ENCODE measurements at places on chromosomes 12 and 14. TPM values are rescaled to one million over a fixed set of nuclear protein-coding genes. Genes with fewer than 3 reads are reported as not detected.

- H3K27ac ChIP-seq = peak overlapping the region; percentile 77
- H3K27me3 ChIP-seq = no peaks in the 10 kb centered on the region
- H3K36me3 ChIP-seq = no peaks in the 10 kb centered on the region
- peaks cover 49% of the 10 kb centered on the region for H3K4me1 ChIP-seq
Observed at GRCh38 chr14:31937730-31938346, 139.3 kb upstream of the ARHGAP5 start.

- no peak overlapping the region for H3K27ac ChIP-seq
- H3K36me3 ChIP-seq = no peaks in the 10 kb centered on the region
- no peaks in the 10 kb centered on the region for H3K27me3 ChIP-seq
- H3K4me1 ChIP-seq = no peaks in the 10 kb centered on the region
- no peak for DNase-seq
Observed at GRCh38 chr12:70094467-70094866, 148.8 kb upstream of the CNOT2 start.

- no peak for DNase-seq
- no peak overlapping the region for H3K4me3 ChIP-seq
- no peak overlapping the region for H3K27ac ChIP-seq
- peaks cover 5% of the 10 kb centered on the region for H3K27me3 ChIP-seq
- H3K4me1 ChIP-seq = peaks cover 39% of the 10 kb centered on the region
Observed at GRCh38 chr14:72644758-72645489, 249.0 kb downstream of the DPF3 start.

- no peak overlapping the region for H3K4me3 ChIP-seq
- no peaks in the 10 kb centered on the region for H3K27me3 ChIP-seq
- H3K36me3 ChIP-seq = no peaks in the 10 kb centered on the region
- no peaks in the 10 kb centered on the region for H3K4me1 ChIP-seq
- DNase-seq = no peak
Observed at GRCh38 chr12:125530876-125531275, 465.6 kb downstream of the AACS start.

DNA sequence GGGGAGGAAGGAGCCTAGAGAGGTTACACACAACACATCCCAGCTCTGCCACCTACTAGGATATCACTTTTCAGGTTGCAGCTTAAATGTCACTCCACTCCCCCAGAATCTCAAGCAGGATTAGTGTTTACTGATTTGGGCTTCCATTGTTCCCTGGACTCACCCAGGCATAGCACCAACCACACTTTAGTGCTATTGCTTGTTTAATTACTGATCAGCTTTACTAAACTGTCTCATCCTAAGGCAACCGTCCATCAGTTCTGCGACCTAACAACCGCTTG, 6.1 kb upstream of the KRT18 start:
- H3K36me3 ChIP-seq = peaks cover 34% of the 10 kb centered on the region
- no peak for DNase-seq
- H3K4me3 ChIP-seq = no peak overlapping the region
- no peak overlapping the region for H3K27ac ChIP-seq
- H3K4me1 ChIP-seq = peaks cover 63% of the 10 kb centered on the region
- peaks cover 3% of the 10 kb centered on the region for H3K27me3 ChIP-seq

DNA sequence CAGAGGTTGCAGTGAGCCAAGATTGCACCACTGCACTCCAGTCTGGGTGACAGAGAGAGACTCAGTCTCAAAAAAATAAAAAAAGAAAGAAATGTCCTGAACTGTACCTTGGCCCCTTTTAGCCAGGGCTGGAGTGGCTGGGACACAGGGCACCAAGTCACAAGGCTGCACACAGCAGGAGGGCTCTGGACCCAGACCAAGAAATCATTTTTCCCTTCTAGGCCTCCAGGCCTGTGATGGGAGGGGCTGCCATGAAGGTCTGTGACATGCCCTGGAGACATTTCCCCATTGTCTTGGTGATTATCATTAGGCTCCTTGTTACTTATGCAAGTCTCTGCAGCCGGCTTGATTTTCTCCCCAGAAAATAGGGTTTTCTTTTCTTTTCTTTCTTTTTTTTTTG, 5.1 kb upstream of the ACOT6 start:
- H3K27me3 ChIP-seq = peaks cover 15% of the 10 kb centered on the region
- H3K4me3 ChIP-seq = no peak overlapping the region
- no peak overlapping the region for H3K27ac ChIP-seq
- H3K36me3 ChIP-seq = peaks cover 5% of the 10 kb centered on the region
- DNase-seq = no peak

RFLNA gene
- not detected for total RNA-seq

MIPOL1 gene
- 5.8 TPM for total RNA-seq

MFAP5 gene
- total RNA-seq = 164 TPM
